M059J (cell line): ENCODE measurements at places on chromosomes 2 and 18. TPM values are rescaled to one million over a fixed set of nuclear protein-coding genes. Genes with fewer than 3 reads are reported as not detected.

The CD302 gene
- total RNA-seq, result 7.4 TPM in 2 replicates

The ATOH8 gene
- 21.4 and 43.0 TPM in 2 replicates for total RNA-seq

The RNF152 gene
- 5.8 and 5.9 TPM in 2 replicates for total RNA-seq

The FAM228A gene
- total RNA-seq, result not detected in 2 replicates

The TMEM37 gene
- not detected in 2 replicates for total RNA-seq
